NCI-H510A (cell line): ENCODE measurements at places on chromosomes 4 and X.

DNA sequence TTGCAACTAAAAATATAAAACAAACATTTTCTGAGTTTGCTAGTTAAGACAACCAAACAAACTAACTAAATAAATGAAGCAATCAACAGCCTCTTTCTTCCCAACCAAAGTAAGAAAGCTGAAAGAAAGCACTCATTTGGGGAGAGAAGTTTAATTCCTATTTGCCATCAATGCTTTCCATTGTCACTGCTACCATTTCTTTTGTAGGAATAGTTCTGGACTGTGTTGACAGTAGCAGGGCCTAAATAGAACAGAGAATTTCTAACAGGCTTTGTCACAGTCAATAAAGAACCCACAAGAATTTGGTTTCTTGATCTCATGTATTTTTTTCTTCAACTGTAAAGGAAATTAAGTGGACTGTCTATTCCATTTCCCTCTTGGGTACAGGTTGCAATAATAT, 1886.4 kb upstream of the TENM3 start:
- DNase-seq, result no peak

DNA sequence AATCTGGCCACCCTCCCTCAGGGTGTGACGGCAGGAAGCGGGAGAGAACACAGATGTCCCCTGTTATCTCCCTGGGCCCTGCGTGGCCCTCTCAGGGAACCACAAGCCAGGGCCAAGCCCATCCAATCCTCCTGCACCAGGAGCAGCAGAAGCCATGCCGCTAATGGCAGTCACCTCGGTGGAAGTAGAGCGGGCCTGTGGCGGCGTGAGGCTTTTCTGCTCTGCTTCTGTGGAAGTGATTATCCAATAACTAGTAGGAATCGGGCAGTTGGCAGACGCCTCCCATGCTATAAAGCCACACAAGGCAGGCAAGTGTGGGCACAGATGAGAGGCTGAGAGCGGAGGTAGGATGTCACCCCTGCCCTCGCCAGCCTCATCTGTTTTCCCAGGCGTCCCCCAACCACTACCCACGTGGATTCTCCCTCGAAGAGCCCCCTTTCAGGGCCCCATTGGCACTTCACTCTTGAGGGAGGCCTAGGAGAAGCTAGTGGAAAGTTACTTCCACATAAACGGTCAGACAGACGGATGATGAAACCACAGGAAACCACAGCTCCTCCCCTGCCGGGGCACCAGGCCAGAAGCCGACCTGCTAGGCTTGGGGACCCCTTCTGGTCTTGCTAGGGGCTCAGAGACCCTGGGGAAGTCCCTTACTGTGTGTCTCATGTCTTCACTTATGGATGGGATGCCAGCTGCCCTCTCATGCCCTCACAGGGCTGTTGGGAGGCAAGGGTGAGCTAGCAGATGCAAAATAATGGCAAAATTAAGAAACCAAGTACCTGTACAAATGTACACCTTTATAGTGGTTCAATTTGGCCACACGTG, 18.8 kb upstream of the TMSB4X start:
- DNase-seq, result no peak

DNA sequence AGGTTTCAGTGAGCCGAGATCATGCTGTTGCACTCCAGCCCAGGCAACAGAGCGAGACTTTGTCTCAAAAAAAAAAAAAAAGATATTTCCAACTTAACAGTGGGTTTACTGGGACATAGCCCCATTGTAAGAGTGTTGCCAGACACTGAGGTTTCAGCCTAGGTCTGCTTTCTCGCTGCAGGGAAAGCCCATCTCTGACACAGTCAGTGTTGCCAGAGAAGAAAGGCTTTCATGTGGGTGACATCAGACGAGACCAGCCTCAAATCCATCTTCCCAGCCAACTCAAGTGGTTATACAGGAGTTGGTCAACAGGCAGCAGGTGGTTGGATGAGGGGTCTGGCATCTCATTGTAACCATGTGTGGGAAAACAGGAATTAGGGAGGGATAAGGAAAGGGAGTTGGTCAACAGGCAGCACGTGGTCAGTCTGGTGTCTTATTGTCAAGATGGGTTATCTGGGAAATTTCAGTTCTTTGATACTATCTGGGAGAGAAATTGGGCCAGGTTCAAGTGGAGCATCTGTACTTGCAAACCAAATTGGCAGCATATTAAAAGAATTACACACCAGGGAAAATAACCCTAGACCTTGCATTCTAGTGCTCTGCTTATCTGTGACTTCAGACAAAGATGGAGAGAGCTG, 41.1 kb downstream of the NELFA start:
- peak; percentile 40 for DNase-seq

DNA sequence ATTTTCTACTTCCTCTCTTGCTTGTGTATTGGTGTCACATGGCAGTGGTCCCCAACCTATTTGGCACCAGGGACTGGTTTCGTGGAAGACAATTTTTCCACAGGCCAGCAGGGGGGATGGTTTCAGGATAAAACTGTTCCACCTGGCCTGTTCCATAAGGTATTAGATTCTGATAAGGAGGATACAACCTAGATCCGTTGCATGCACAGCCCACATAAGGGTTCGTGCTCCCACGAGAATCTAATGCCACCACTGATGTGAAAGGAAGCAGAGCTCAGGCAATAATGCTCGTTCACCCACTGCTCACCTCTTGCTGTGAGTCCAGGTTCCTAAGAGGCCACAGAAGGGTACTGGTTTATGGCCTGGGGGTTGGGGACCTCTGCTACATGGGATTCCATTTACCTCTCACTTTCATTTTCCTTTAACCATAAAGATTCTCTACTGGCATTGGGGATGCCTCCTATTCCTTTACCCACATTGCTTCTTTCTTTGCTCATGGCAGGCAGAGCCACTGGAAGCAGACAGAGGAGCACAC, 38.1 kb downstream of the SEC31A start:
- no peak for DNase-seq

DNA sequence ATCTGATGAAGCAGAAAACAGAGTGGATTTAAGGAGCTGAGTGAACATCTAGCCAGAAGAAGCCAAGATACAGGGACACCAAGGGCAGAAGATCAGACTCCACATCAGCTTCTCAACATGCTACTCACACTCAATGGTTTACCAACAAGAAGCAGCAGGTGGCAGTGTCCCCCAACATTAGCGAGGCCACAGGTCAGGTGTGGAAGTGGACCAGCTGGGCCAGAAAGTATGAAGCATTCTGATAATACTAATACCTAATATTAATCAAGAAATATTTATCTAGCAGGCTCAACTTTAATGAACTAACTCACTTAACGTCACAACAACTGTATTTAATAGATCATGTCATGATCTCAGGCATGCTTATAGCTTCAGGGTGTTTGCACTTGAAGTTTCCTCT, 73.4 kb upstream of the TTC29 start:
- no peak for DNase-seq

DNA sequence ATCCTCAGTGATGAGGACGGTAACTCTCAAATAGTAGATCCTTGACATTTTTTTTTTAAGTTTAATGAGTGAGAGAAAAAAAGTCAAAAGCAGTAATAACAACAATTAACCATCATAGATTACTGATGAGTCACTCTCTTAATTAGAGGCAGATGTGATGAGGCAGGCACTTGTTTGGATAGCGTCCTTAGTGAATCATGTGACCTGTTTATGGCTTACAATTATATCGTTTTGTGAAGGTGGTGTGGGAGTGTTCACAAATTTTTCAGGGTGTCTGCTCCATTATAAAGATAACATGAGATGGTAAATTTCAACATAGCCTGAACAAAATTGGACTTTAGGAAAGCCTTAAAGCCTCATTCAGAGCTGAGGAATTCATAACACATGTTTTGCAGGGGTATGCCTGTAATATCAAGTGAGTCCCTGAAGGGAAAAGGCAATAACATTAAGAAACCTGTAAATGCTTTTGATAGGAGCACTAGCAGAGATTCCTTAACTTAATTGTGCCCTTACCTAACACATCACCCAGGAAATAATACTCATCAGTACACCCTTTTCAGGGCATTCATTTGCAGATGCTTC, 51.9 kb upstream of the XIAP start:
- no peak for DNase-seq

DNA sequence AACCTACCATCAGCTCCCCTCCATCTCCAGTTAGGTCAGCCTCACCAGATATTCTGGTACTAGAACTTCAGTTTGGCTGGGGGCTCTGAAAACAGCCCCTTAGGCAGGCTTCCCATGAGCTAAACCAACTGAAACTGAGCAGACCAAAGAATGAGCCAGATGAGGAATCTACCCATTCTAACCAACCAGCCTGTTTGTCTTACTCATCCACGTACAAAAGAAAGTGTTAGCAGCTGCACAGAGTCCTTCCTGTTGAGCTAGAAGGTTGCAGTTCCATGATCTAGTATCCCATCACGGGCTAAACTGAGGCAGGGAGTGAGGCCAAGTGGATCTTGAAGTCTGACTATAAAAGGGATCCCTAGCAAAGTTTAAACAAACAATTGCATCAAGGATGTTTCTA, 17.5 kb downstream of the MAGEA9B start:
- DNase-seq, result no peak
